ENCODE measurements at places on chromosomes 16 and 17. TPM values are rescaled to one million over a fixed set of nuclear protein-coding genes. Genes with fewer than 3 reads are reported as not detected.

TMC6 gene
- polyA plus RNA-seq = 246 TPM

EPX gene
- 0.17 TPM for polyA plus RNA-seq

KCNH6 gene
- not detected for polyA plus RNA-seq

CACNG5 gene
- not detected for polyA plus RNA-seq

QRICH2 gene
- polyA plus RNA-seq = 0.81 TPM

ZNF232 gene
- 14.2 TPM for polyA plus RNA-seq

SEPTIN12 gene
- polyA plus RNA-seq = not detected

SMCR8 gene
- polyA plus RNA-seq = 4.3 TPM

GPR139 gene
- not detected for polyA plus RNA-seq

TBC1D3K gene
- polyA plus RNA-seq = not detected

DHX38 gene
- polyA plus RNA-seq = 60.5 TPM

ITGAL gene
- polyA plus RNA-seq = not detected

SEC14L1 gene
- polyA plus RNA-seq = 16.7 TPM

OTOA gene
- polyA plus RNA-seq = not detected

ELMO3 gene
- 5.2 TPM for polyA plus RNA-seq

TMUB2 gene
- 29.8 TPM for polyA plus RNA-seq

WRAP53 gene
- 15.2 TPM for polyA plus RNA-seq

CMTM2 gene
- polyA plus RNA-seq = not detected

FTO gene
- polyA plus RNA-seq = 14.0 TPM

EVI2B gene
- polyA plus RNA-seq = 3.9 TPM

KRTAP4-4 gene
- polyA plus RNA-seq = not detected

EFTUD2 gene
- 138 TPM for polyA plus RNA-seq

TM4SF5 gene
- polyA plus RNA-seq = not detected

METTL9 gene
- 70.8 TPM for polyA plus RNA-seq

BCO1 gene
- polyA plus RNA-seq = not detected

TMEM238L gene
- not detected for polyA plus RNA-seq

ZACN gene
- polyA plus RNA-seq = not detected

AATK gene
- 0.26 TPM for polyA plus RNA-seq

KRT12 gene
- polyA plus RNA-seq = 7.0 TPM

VMO1 gene
- polyA plus RNA-seq = not detected

HSPB9 gene
- polyA plus RNA-seq = 0.13 TPM

GSG1L gene
- polyA plus RNA-seq = not detected

AOC2 gene
- 0.88 TPM for polyA plus RNA-seq

CD300LF gene
- not detected for polyA plus RNA-seq

IL34 gene
- polyA plus RNA-seq = 0.07 TPM

SLC5A10 gene
- polyA plus RNA-seq = 0.05 TPM

LGALS3BP gene
- polyA plus RNA-seq = 3.3 TPM

HSD17B2 gene
- not detected for polyA plus RNA-seq

KCNJ12 gene
- polyA plus RNA-seq = not detected

NFAT5 gene
- polyA plus RNA-seq = 8.8 TPM

TMEM106A gene
- 0.09 TPM for polyA plus RNA-seq

KARS1 gene
- polyA plus RNA-seq = 275 TPM

CHST5 gene
- 0.05 TPM for polyA plus RNA-seq

GCGR gene
- polyA plus RNA-seq = not detected

AOC3 gene
- 0.23 TPM for polyA plus RNA-seq

TSPAN10 gene
- polyA plus RNA-seq = 0.05 TPM

CNGB1 gene
- polyA plus RNA-seq = not detected

ZNF768 gene
- 47.8 TPM for polyA plus RNA-seq

FNDC8 gene
- not detected for polyA plus RNA-seq

All from K562 (cell line).